Activated T-helper 1 cell treated with Interleukin-2 at 50 U/mL for 16 hours (primary cell): ENCODE measurements at places on chromosomes 4 and X.

DNA sequence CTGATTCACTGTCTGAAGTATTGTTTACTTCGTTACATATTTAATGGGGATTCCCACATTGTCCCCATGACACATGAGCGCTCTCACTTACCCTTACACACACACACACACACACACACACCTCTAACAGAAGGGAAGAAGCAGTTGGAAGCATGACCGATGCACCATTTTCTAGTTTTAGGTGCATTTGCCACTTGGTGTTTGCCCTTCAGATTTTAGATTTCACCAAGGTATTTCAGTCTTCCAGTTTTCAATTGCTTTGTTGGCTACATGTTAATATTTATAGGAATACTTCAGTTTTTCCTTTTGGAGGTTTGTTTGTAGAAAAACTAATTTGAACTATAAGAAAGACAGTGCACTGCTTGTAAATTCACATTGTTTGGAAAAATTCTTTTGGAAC lies 3.1 kb downstream of the POU4F2 start:
- no peak for DNase-seq

DNA sequence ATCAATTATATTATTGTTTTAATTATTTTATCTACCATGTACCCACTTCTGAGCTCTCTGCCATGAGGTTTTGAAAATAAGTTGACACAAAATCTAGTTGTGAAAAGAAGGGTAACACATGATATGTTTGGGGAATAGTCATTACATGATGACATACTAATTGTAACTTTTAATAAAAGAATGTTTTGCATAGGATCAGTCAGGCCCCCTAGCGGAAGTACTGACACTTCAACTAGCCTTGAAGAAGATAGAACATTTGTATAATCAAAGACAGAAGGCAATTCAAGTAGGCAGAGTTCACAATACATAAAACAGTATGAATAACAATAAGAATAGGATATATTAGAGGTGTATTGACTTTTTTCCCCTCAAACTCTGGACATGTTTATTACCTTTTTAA lies 1191.0 kb upstream of the AGA start:
- no peak for DNase-seq

DNA sequence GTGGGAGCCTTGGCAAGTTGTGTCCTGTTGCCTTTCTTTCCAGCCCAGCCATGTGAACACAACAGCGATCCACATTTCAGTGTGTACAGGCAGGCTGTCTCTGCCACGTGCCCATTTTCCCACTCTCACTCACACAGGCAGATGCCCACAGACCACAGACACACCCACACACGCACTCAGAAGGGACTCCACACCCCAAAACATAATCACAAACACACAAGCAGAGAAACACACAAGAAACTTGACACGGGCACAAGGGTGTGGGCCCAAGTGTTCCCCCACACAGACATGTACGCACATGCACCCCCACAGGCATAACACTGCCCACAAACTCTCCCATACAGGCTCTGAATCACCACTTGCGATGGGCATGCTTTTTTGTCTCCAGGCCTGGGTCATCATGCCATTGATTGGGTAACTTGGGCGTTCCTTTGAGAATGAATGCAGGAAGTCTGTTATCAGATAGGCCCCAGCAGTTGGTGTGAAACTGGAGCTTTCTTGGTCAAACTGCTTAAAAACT lies 84.3 kb downstream of the NBDY start:
- no peak for DNase-seq

- no peak for DNase-seq
These were observed 32.0 kb downstream of the CDS1 start for GRCh38 chr4:84614891-84615290.

DNA sequence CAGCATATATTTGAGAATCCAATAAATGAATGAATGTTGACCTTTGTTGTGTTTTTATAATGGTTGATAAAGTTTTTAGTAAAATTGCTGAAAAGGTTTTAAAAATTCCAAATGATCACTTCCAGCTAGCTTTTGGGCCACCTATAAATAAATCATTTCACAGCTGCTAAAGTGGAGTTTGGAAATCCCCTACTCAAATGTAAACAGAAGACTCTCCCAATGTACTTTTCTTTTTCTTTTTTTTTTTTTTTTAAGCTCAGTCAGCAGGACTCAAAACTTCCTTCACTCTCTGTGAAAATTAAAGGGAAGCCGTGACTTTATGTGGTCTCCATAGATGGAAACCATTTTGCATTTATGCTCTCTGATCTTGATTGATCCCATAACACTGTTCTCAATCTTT lies 45.2 kb downstream of the CXCL13 start:
- no peak for DNase-seq
